ENCODE measurements at places on chromosomes 5 and 9. TPM values are rescaled to one million over a fixed set of nuclear protein-coding genes. Genes with fewer than 3 reads are reported as not detected.
A peak's percentile ranks its signal among the peaks of the same experiment; 100 is the strongest.

DNA sequence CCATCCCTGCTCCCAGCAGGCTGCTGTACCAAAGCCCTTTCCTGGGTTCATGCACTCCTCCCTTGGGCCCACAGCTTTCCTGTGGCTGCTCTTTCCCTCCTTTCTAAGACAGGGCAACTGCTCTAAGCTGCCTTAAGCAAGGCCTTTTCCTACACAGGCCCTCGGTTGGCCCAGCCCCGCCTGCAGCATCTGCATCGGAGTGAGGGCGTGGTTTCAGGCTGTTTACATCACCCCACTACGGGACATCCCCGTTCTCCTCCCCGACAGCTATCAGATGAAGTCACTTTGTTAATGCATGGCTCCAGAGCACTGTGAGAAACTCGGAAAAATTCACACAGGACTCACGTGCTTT lies 3.4 kb downstream of the DPH7 start:
- DNase-seq, result no peak

DNA sequence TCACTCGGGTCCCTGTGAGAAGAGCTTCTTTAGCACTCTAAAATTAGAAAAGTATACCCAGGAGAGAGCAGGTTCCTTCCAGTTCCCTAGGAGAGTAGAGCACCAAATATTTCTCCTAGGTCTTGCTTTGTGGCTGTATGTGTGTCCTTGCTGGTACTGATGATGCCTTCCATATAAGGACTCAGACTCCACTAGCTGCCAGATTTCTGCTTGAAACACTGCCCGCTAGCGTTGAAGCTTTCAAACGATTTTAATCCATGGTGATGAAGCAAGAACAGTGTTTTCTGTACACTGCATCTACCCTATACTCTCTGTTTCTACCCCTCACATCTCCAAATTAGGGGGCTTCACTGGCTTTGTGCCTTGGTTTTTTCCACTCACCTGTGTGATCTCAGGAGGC lies 2.4 kb upstream of the SMC2 start:
- no peak for DNase-seq

GRCh38 chr9:32706725-32707100 lies 71.2 kb upstream of the TAF1L start:
- DNase-seq, result no peak

- DNase-seq, result no peak
These were observed 42.8 kb upstream of the GABRP start for GRCh38 chr5:170740551-170741205.

DNA sequence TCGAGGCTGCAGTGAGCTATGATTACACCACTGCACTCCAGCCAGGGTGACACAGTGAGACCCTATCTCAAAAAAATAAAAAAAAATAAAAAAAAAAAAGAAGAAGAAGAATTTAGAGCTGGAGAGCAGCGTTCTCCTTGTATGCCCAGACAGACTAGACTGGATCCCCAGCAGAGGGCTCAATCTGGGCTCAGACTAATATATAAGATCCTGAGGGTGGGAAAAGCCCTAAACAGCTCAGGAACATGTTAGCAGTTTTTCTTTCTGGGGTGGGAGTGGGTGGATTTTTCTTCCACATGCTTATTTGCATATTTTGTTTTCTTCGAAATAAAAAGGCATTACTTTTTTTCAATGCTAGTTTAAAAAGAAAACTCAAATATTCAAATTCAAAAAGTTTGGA lies 904 bp upstream of the BSPRY start:
- no peak for DNase-seq

GRCh38 chr5:139881143-139881733 lies 85.6 kb downstream of the PSD2 start:
- no peak for DNase-seq

DNA sequence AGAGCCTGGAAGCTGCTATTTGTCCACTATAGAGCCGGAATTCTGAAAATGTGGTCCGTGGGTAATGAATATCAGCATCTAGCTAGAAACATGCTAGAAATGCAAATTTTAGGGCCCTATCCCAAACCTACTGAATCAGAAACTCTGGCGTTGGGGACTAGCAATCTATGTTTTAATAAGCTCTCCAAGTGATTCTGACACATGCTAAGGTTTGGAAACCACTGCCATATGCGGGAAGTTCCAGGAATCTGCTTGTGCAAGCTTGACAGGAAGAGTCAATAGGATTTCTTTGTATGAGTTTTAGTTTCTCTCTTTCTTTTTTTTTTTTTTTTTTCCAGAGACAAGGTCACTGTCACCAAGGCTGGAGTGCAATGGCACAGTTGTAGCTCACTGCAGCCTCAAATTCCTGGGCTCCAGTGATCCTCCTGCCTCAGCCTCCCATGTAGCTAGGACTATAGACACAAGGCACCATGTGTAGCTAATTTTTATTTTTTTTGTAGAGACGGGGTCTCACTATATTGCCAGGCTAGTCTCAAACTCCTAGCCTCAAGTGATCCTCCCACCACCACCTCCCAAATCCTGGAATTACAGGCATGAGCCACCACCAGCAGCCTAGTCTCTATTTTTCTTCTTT lies 26.4 kb upstream of the CARNMT1 start:
- DNase-seq, result no peak

DNA sequence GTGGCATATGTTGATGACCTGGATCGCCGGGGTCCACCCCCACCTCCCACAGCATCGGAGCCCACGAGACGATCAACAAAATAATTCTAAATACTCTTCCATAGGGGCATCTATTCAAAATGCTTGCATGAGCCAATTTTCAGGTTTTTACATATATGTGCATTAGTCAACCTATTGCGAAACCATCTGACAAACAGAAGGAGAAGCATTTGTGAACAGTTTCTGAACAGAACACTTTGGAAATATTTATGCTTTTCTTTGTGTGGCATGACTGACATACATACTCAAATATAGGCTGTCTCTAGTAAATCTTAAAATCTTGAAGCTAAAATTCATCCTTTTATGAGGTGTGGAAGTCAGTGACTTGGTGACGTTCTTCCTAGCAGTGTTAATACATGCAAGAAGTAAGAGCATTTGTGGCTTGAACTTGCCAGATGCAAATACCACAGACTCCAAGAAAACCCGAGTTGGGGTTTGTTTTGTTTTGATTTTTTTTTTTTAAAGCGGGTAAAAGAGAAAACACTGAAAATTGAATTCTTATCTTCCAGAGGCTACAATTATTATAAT lies 5.3 kb downstream of the GPR151 start:
- no peak for DNase-seq

GRCh38 chr5:169503886-169504285 lies 79.7 kb upstream of the SPDL1 start:
- DNase-seq, result no peak

DNA sequence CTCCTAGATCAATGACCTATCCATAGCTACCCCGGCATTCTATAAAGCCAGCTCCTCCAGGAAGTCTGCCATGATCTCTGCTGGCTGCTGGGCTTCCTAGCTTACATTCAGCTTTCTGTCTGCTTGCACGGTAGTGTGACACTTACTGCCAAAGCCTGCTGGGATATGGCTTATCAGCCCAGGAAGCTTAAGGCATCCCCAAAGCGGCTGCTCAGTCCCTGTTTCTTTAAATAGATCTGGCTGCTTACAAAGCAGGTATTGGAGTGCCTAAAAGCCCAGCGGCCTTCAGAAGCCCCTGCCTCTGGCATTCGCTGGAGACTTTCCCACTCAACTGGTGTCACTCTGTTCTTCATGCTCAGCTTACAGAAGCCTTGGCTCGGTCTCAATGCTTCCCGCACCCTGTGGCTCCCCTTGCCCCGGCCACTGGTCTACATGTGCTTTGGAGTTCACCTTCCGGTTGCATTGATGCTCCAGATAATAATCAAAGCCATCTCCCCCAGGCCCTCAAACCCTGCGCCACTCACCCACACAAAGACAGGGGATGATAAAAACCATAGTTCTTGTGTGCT lies 31.3 kb upstream of the STRBP start:
- no peak for DNase-seq

DNA sequence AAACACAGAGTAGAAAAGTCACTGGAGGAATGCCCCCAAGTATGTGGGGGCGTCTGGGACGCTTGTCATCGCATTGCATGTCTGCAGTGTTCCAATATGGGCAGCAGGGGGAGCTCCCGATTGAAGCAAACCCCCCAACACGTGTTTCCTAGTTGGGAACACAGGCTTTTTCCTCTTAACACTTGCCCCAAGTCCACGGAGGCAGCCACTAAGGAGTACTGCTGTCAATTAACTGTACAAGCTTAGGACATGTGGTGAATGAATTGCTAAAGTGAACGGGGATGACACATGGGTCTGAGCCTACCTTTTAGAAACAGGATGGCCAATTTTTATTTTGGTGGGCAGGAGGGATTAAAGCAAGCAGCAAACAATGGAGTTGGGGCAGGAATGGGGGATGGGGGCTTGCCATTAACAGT lies 2.2 kb downstream of the GABRB2 start:
- DNase-seq, result peak; percentile 46

DNA sequence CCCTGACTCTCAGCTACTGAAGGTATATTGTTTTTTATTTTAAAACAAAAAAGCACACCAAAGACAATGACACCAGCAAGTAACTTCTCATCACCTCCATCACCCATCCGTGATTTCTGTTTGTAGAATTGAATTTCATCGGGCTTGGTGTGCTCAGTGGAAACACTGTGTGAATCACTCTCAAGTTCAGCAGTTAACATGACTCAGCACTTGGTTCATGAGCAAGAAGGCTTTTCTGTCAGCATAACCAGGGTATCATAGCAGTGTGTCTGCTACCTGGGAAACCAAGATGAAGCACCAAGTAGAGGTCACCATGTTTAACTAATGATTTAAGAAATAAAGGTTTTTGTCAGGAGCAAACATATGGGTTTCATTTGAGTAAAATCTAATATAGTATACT lies 123.7 kb downstream of the INSYN2B start:
- no peak for DNase-seq

DNA sequence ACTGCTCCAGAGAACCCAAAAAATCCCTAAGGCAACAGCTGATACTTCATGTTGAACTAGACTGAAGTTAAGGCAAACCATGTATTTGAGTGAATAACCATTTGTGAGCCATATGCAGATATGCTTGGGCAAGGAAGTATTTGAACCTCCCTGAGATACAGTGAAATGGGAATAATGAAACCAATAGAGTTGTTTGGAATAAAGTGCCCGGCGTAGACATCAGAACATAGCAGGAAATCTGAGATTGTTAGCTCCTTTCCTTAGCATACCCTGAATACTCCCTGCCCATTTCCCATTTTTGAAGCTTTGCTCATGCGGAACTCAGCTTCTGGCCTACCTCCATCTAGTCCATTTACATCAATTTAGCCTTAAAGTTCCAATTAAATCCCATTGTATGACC lies 611.9 kb downstream of the EFNA5 start:
- DNase-seq, result no peak

DNA sequence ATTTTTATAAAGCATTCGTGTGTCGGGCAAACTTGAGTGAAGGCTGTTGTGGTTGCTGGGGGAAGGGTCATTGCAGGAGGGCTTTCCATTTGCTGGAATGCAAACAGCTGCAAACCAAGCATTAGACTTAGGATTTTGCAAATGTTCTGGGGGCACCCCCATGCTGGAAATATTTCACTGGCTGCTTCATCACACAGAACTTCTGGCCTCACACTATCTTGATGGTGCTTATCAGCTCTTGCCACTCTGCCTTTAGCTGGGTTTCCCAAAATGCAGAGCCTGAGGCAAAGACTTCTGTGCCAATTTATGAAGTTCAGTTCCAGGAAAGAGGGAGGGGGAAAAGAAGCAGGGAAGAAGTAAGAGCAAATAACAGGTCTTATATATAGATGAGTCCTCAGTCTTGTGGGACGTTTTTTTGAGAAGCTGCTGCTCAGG lies 8.6 kb upstream of the COL15A1 start:
- DNase-seq, result no peak

GRCh38 chr9:32264170-32264864 lies 120.1 kb upstream of the ACO1 start:
- DNase-seq, result no peak

DNA sequence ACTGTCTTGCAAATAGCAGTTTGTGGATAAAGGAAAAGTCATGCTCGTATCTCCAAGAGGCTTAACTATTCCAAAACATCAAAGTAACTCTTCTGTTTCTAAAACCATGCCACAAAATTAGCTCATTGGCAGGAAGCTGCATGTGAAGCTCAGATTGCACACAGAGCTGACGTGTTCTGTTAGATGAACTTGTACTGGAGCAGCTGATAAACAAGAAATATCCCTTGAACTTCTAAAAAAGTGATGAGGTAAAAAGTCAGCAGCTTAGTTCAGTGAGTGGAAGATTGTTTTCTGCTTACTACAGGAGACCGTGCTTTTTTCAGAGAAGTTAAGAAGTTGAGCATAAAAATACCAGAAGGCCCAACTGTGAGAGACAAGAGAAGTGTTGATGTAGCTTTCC lies 113.2 kb downstream of the SLC12A2 start:
- no peak for DNase-seq

DNA sequence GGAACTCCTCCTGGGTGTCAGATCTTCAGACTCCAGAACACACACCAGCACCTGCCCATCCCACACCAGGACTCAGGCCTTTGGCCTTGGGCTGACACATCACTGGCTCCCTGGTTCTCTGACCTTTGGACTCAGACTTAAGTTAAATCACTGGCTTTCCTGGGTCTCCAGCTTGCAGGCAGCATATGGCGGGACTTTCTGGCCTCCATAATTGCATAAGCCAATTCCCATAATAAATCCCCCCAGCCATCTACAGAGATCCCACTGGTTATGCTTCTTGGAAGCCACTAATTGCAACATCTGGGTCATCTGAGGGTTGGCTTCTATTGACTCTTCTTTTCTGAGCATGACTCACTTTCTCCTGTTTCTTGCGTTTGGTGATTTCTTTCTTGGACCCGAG lies 80.3 kb upstream of the SARDH start:
- DNase-seq, result no peak

GRCh38 chr9:123952641-123953495 lies 22.9 kb upstream of the DENND1A start:
- no peak for DNase-seq

DNA sequence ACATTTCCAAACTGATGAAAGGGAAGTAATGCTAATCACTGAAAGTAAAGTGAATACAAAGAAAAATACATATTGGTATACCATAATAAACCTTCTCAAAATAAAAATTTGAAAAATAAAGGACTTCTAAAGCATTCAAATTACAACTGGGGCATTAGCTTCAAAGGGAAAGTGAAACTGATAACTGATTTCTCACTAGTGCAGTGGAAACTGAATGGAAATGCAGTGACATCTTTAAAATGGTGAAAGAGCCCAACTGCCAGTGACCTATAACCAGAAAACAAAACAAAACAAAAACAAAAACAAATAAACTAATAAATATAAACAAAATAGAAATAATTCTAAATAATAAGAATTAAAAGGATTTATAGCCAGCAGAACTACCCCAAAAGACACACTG lies 297.5 kb upstream of the GRIN3A start:
- no peak for DNase-seq

DNA sequence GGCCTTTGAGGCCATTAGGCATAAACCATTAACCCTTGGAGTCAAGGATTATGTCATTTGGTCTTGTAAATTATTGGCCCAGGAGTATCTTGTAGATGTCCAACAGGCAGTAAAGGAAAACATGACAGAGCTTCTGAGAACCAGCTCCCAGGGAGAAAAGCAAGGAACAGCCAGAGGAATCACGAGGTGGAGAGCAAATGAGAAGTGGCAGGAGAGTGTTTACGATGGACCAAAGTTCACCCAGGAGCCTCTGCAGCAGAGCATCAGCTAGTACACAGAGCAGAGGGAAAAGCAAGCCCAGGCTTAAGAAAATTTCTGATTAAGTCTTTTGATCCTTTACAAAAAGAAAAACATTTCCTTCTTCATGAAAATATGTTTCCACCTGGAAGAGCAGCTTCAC lies 206.2 kb downstream of the NDUFS4 start:
- no peak for DNase-seq

MCTP1 gene
- 1.3 TPM for total RNA-seq

LVRN gene
- 0.13 TPM for total RNA-seq

ZBED3 gene
- total RNA-seq, result 40.1 TPM

ADGRD2 gene
- total RNA-seq, result not detected

MAMDC2 gene
- total RNA-seq, result 0.48 TPM

ANKRD20A1 gene
- total RNA-seq, result 0.48 TPM

UBE2R2 gene
- 22.9 TPM for total RNA-seq
